ENCODE measurements at places on chromosomes 3 and 15.

GRCh38 chr15:89472785-89473256, 23.6 kb downstream of the RHCG start:
- no peak for DNase-seq

GRCh38 chr3:47293822-47294221, 11.1 kb downstream of the KLHL18 start:
- no peak for DNase-seq

GRCh38 chr3:9955067-9955502, 2.9 kb upstream of the PRRT3 start:
- DNase-seq = no peak

DNA sequence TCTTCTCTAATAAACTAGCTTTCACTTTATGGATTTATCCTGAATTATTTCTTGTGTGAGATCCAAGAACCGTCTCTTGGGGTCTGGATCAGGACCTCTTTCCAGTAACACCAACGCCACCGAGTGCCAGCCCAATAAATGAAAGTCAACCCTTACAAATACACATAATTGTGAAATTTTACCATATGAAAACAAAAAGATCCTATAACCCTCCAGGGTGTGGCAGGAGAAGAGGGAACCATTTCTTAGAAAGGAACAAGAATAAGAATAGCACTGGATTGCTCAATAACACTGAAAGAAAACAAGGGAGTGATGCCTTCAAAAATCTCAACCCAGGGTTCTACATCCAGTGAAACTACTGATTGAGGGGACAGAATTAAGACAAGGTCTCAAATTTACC, 51.6 kb upstream of the ACKR4 start:
- DNase-seq = no peak

DNA sequence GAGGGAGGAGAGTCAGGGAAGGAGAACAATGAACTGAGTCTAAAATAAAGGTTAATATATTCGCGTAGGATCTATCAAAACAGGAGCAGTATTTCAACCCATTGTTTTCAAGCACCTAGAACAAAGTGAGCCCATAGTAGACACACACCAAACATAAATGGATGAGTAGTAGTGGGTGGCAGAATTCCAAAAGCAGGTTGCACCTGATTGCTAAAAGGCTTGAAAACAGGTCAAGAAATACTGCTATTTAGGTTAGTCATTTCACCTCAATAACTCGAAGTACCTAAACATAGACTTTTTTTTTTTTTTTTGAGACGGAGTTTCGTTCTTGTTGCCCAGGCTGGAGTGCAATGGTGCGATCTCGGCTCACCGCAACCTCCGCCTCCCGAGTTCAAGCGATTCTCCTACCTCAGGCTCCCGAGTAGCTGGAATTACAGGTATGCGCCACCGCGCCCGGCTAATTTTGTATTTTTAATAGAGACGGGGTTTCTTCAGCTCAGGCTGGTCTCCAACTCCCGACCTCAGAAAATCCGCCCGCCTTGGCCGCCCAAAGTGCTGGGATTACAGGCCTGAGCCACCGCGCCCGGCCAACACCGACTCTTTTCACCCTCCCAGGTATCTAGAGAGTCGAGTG, 855 bp upstream of the ABHD5 start:
- peak; percentile 10 for DNase-seq

DNA sequence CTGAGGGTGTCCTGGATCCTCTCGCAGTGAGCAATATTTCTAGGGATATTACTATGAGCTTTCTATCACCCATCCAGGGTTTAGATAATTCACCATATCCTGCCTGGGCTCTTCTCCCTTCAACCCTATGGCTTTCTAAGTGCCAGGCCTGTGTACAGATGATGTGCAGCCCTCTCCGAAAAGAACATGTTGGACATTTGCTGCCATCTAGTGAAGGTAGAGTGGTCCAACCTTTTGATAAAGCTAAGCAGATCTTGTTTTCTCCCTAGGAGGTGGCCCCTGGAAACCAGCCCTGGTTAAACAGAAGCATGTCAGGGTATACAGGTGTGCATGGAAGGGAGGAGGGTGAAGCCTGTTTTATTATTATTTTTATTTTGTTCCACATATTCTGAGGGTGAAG, 27.9 kb upstream of the SCN10A start:
- DNase-seq = no peak

DNA sequence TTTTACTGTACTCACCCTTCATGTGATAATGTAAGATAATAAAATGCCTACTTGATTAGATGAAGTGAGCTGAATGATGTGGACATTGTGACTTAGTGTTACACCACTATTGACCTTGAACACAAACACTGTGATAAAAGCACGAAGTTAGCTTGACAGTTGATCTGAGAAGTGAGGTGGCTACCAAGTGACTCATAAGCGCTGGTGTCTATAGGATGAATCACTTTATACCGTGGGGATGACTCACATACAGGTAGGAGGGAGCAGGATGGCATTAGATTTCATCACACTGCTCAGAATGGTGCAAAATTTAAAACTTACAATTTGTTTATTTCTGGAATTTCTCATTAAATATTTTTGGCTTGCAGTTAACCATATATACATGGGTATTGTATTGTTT, 174.7 kb upstream of the CNTN3 start:
- DNase-seq = no peak

- DNase-seq = no peak
Measured at GRCh38 chr3:149472030-149472797, 2.3 kb upstream of the TM4SF4 start.

GRCh38 chr15:68228143-68228970, 1.2 kb downstream of the CLN6 start:
- no peak for DNase-seq

- DNase-seq = no peak
Measured at GRCh38 chr3:62859203-62859791, 15.9 kb downstream of the CADPS start.

DNA sequence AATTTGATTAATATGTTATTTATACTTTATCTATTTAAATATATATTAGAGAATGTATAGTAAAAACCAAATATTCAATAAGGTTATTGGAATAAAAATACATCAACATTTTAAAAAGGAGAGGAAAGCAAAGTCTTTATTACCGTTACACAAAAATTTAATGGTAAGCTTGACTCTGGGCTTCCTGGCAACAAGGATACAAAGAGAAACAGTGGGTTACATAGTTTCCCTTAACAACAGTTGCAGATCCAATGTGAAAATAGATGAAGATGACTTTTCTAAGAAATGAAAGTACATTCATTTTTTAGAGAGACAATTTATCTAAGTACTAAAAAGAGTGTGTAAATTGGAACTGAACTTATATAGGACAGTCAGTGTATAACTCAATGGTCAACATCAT, 6.0 kb upstream of the PHLDB2 start:
- DNase-seq = no peak

GRCh38 chr15:33159726-33160453, 34.6 kb downstream of the FMN1 start:
- DNase-seq = no peak

DNA sequence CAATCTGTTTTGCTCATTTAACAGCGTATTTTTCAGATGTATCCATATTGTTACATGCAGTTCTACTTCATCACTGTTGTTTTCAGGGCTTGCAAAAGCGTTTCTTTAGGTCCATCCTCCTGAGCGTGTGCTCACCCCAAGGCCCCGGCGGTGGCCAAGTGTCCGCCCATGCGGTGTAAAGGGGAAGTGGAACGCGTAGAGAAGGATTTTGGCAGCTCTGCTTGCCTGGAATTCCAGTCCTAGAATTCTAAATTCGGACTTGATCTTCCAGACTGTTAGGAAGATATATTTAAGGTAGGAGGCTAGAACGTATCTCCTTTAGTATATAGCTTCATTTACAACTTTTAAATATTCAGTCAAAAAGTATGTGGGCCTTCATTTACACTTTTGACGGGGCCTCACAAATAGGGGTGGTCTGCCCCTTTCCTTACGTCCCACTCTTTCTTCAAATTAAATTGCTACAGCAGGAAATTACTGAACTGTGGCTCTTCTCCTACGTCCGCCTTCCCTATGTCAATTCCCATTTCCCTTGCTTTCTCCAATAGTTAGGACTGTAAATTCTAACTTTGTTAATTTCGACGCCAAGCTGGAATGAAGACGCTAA, 609 bp upstream of the TBC1D23 start:
- no peak for DNase-seq

DNA sequence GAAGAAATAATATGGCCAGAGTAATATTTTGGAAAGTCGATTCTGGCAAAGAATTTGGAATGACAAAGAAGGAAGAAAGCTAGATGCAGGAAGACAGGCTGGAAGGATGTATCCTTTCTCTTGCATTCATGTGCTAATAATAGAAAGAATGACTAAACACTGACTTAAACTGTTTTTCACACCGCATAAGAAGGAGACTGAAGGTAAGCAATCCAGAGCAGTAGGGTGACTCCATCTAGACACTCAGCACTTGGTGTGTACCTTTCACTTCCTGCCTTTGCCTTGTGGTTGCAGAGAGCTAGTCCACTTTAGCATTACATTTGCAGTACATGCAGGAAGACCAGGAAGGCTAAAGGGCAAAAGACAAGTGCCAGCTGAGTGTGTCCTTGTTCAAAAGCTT, 234.6 kb downstream of the RBMS3 start:
- no peak for DNase-seq

GRCh38 chr15:24659622-24660021, 16.0 kb upstream of the NPAP1 start:
- DNase-seq = no peak

GRCh38 chr3:141525814-141526213, 39.0 kb downstream of the RASA2 start:
- no peak for DNase-seq

DNA sequence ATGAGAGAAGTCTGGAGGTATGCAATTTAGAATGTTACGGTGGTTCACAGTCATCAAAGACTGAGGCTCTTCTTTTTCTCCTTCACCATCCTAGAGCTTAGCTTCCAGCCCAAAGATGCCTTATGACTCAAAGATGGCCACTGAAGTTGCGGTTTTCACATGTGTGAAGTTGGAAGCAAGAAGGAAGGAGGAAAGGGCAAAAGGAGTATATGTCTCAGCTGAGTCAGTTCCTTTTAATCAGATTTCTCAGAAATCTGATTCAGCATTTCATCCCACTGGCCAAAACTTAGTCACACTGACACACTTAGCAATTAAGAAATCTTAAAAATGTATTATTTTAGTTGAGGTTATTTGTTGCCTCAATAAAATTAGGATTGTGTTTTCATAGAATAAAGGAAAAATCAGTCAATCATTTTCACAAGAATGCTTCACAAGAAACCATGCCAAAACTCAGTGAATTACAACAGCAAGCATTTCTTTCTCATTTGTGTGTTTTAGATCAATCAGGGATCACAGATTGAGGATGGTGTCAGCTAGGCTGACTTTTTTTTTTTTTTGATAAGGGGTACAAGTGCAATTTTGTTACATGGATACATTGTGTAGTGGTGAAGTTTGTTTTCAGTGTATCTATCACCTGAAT, 211.1 kb upstream of the GADL1 start:
- DNase-seq = no peak

- DNase-seq = no peak
Measured at GRCh38 chr3:38564631-38565338, 68.6 kb downstream of the EXOG start.

DNA sequence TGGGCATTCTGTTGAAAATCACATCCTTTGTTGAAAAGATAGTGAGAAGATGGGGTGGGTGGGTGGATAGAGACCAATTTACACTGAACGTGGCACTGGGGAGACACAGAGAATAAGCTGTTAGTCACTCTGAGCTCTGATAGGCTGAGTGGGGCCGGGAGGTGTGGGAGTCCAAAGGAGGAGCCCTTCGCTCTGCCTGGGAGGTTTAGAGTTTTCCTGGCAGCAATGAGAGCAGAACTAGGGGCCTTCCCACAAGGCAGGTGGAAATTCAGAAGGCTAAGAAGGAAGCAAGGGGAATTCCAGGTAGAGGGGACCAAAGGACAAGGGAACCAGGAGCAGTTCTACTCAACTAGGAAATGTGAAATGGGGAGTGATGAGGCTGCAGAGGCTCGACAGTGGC, 272.7 kb downstream of the RPLP1 start:
- no peak for DNase-seq

DNA sequence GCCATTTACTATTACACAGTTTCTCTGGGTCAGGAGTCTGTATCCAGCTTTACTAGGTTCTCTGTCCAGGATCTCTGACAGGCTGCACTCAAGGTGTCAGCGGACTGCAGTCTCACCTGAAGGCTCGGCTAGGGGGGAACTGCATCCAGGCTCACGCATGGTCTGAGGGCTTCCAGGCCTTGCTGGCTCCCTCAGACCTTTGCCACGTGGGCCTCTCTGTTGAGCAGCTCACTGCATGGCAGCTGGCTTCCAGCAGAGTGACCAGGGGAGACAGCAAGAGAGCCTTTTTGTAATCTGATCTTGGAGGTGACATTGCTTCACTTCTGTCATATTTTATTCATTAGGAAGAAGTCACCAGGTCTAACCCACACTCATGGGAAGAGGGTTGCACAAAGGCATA, 152.3 kb downstream of the CACNA2D3 start:
- no peak for DNase-seq

GRCh38 chr3:105865867-105866350, 2.9 kb downstream of the CBLB start:
- no peak for DNase-seq

DNA sequence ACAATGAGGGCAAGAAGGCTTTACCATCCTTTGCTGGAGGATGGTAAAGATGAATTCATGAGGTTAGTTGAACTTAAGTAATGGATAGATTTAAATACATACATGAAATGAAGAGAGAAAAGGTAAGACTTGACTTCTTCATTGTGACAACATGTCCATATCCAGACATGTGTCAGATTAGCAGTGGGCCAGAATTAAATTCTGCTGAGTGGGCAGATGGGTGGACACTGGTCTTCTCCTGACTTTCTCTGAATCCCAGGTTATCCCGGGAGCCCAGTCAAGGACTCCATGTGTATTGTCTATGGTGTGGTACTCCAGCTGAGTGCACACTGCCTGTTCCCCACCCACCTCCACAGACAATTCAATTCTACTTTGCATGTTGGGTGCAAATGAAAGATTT, 603.1 kb downstream of the NLGN1 start:
- DNase-seq = no peak

GRCh38 chr3:40044487-40044886, 235.1 kb downstream of the MYRIP start:
- DNase-seq = no peak

- DNase-seq = no peak
Measured at GRCh38 chr3:55538158-55538557, 51.1 kb upstream of the WNT5A start.

DNA sequence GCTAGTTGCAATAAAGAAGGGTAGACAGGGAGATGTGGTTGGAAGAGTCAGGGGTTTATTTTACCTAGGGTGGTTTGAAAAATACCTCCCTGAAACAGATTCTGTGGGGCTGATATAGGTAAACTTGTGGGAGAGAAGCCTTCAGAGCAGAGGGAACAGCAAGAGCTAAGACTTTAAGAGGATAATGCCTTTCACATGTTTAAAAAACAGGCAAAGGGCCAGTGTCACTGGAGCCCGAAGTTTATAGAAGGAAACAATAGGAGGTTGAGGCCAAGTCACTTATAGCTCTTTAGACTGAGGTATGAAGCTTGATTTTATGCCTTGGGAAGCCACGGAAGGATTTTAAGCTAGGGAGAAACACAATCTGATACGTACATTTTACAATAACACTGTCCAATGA, 448.7 kb downstream of the TAFA4 start:
- no peak for DNase-seq

- DNase-seq = peak; percentile 80
Measured at GRCh38 chr3:51682079-51682478, 11.0 kb downstream of the TEX264 start.

- DNase-seq = no peak
Measured at GRCh38 chr15:26372706-26373105, 400.2 kb downstream of the GABRB3 start.

All from prostate gland (tissue), 2 donors.